Colonic mucosa (tissue), 4 donors: ENCODE measurements at places on chromosomes 6 and 20. TPM values are rescaled to one million over a fixed set of nuclear protein-coding genes. Genes with fewer than 3 reads are reported as not detected.

The KCNG1 gene
- total RNA-seq: 5.8 TPM

The MYLK2 gene
- total RNA-seq: 0.11 TPM

DNA sequence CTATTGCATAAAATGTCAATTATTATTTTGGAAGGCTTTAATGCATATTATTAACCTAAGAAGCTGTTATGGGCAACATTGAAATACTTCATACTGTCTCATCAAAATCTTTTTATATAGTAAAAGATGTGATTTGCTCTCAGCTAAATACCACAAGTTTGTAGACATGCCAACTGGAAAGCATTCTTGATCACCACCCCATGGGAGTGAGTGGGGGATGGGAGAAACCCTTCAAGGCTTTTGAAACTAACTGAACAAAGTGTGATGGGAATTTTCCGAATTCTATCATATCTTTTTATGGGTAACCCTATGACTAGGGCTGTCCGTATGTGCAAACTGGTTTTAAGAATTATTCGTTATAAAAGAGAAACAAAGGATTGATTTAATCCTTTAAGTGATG is 377.3 kb upstream of the JAG1 start:
- DNase-seq: no peak

The KPNA5 gene
- total RNA-seq: 2.5 TPM

The RWDD2A gene
- total RNA-seq: 2.1 TPM

GRCh38 chr6:157163434-157164159 is 159.7 kb downstream of the TMEM242 start:
- no peak for DNase-seq

The CTAGE9 gene
- total RNA-seq: not detected

The PTK6 gene
- total RNA-seq: 91.1 TPM

The MMP24 gene
- 0.15 TPM for total RNA-seq

DNA sequence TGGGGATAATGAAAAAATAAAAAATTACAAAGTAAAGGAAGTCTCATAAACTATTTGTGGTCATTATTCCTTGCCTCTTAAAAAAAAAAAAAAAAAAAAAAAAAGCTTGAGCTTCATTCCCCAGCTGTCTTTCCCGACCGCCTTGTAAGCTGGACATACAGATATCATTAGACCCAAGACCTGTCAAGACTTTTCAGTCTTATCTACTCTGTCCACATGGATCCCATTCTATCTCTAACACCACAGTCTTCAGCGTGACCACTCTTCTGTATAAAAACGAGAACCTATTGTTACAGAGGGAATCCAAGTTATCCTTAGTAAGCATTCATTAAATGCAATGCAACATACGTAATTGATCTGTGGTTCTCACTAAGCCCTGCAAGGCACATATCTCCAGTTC is 423.5 kb downstream of the MEI4 start:
- no peak for DNase-seq

DNA sequence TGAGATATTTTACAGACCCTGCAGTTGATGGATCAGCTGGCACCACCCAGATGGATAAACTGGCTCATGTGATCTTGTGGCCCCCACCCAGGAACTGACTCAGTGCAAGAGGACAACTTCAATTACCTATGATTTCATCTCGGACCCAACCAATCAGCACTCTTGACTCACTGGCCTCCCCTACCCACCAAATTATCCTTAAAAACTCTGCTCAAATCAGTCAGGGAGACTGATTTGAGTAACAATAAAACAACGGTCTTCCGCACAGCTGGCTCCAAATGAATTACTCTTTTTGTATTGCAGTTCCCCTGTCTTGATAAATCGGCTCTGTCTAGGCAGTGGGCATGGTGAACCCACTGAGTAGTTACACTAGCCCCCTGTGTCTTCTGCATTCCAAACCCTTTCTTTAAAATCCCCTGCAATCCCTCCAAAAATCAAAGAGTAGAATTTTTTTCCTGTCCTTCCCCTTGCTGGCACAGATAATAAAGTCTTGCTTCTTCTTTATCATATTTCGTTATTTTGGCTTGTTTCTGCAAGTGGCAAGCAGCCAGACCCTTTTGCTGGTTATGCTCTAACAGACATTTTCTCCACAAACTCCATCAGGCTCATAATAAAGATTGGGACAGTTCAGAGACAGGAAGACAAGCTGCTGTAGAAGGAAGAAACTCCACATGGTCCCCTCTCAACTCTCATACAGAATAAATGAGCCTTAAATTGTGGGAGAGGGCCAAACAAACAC is 48.3 kb downstream of the OR2B6 start:
- DNase-seq: no peak
